ENCODE measurements at places on chromosomes 1 and 21.

- DNase-seq = no peak
Measured at GRCh38 chr1:233503366-233503954, 110.4 kb upstream of the KCNK1 start.

- no peak for DNase-seq
Measured at GRCh38 chr1:70934194-70934961, 113.2 kb downstream of the PTGER3 start.

GRCh38 chr1:46263146-46263545, 15.6 kb downstream of the RAD54L start:
- no peak for DNase-seq

- DNase-seq = no peak
Measured at GRCh38 chr1:235809688-235810397, 56.9 kb downstream of the LYST start.

- DNase-seq = no peak
Measured at GRCh38 chr1:3604468-3604974, 6.8 kb downstream of the MEGF6 start.
